T follicular helper cell (primary cell): ENCODE measurements at places on chromosomes 11 and 22.

GRCh38 chr11:2305140-2305778 is 3.4 kb downstream of the TSPAN32 start:
- DNase-seq: peak; percentile 65

DNA sequence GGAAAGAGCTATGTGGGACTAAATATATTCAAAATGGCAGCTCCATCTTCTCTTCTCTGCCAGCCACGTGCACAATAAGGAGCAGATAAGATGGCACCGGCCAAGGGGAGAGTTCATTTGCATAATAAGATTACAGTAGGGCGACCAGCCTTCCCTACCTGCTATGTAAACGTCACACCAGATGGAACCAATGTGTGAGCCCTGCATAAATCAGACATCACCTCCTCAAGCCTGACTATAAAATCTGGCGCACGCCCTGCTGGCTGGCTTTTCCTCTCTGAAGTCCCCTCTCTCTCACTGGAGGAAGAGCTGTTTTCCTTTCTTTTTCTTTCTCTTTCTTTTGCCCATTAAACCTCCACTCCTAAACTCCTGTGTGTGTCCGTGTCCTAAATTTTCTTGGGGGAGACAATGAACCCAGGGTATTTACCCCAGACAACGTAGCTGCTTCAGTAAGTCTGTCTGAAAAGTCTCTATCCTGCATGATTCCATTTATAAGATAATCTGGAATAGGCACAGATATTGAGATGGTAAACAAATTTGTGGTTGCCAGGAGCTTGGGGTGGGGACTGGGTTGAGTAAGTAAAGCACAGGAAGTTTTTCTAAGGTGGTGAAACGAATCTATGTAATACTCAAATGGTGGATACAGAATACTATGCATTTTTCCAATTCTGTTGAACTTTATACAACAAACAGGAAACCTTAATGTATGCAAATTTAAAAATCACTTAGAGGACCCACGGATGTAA is 670.0 kb upstream of the KIRREL3 start:
- no peak for DNase-seq

GRCh38 chr11:87440076-87440770 is 402.5 kb downstream of the TMEM135 start:
- no peak for DNase-seq

- DNase-seq: no peak
Measured at GRCh38 chr22:38742176-38742942, 13.4 kb downstream of the SUN2 start.

- DNase-seq: no peak
Measured at GRCh38 chr11:121514432-121515334, 61.9 kb upstream of the SORL1-AS1 start.

DNA sequence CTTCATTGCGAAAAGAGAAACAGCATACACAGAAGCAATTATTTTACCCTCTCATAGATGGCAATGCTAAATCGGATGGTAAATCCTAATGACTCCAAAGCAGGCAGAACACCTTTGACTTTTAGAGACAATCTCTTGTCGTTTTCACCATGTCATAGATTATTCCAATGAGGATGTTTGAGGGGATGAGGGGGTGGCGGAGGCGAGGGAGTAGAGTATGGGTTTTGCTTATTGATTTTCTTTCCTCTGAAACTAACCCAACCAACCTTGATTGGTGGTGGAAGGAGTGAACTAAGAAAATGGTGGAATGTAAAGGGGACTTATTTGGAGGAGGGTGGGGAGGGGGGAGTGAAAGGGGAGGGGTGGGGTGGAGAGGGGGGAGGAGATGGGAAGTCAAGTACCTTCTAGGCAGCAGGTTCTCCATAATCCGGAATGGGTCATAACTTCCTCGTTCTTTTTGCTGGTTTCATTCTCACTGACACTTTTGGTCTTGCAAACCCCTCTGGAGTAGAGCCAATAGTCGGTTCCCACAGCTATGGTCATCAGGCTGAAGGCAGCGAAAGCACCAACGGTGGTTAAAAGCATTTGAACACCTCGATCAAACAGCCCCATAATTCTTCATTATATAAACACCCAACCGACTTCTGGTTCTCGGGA is 1.5 kb downstream of the CACNG2 start:
- no peak for DNase-seq

DNA sequence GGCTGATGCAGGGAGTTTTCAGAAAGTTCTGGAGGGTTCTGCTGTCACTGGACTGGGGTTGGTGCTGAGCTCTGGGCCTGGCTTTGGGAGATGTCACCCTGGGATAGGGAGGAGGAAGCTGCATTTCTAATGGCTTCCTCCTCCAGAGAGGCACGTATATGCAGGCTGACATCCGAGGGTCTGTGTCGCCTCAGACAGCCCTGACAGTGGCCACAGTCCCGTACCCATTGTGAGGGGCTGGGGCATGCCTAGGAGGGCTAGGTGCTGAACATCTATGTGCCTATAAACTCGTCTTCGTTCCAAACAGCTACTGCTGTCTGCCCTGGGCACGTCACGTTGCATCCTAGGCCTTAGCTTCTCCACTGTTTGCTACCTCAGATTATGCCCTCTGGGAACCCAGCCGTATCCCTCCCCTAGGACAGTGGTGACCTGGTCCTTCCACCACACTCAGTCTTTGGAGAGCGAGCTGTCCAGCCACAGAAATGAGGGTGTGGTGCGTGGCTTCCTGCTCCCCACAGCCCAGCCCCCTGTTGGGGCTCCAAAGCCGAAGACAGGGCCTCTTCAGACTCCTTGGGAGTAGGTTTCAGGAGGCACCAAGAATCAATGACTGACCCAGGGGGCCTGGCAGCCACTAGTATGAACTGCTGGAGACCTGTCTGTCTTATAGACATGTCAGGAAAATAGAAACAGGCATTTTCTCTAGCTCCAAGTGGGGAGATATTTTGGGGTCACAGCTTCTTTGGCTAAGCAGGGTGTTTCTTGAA is 26.4 kb downstream of the ADAMTS15 start:
- no peak for DNase-seq

DNA sequence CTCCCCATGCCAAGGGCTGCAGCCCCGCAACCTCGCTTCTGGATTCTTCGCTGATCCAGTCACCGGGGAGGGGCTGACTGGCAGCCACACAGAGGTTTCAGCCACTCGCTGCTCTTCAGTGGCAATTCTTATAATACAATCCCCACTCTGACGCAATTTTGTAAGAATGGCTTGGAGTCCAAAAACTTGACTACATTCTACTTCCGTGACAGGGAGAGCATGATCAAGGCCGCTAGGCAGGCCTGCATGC is 14.9 kb downstream of the PPM1F start:
- no peak for DNase-seq
